Osteoblast (primary cell): ENCODE measurements at places on chromosomes 1 and 21.

DNA sequence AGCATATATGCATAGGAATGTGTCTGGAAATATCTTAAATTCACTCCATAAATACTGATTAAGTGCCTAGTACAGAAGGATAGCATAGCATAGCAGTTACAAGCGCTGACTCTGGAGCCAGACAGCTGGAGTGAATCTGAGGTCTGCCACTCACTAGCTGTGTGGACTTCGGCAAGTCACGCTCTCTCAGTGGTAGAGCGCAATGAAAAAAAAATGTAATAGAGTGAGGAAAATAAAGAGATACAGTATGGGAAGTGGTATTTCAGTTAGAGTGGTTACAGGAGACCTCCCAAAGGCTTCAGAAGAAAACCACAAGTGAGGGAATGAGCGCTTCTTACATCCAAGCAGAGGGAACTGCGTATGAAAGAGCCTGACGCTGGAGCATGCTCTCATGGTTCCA, 338.9 kb upstream of the PRMT6 start:
- no peak for DNase-seq

GRCh38 chr1:206933333-206933945, 11.7 kb upstream of the FCMR start:
- no peak for DNase-seq

DNA sequence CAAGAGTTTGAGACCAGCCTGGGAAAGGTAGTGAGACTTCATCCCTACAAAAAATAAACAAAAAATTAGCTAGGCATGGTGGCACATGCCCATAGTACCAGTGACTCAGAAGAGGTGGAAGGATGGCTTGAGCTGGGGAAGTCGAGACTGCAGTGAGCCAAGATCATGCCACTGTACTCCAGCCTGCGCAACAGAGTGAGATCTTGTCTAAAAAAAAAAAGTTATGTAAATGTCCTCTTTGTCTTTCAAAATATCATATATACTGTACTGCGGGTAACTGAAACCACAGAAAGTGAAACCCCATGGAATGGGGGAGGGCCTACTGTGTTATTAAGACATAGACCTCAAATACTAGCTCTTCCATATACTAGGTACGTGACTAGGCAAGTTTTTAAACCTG, 20.8 kb downstream of the ACADM start:
- DNase-seq, result no peak

DNA sequence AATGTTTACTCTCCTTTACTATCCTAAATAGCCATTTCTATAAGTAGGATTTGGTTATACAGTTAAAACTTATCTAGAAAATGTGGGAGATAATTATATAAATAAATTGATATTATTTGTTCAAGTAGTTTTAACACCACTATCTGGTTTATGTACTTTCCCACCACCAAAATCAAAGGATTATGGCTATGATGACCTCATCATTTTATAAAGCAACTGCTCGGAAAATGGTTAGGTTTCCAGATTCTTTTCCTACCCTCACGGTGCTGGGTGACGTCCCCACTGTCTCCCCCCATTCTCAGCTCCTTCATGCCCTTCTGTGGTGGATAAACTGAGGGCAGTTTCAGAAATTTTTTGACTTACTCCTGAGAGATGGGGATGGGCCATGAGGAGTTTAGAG, 1011.8 kb upstream of the ADGRL4 start:
- DNase-seq, result no peak

GRCh38 chr1:72759486-72759885, 477.1 kb upstream of the NEGR1 start:
- no peak for DNase-seq

- DNase-seq, result peak; percentile 27
Observed at GRCh38 chr1:203133970-203134725, 6.6 kb downstream of the ADORA1 start.

DNA sequence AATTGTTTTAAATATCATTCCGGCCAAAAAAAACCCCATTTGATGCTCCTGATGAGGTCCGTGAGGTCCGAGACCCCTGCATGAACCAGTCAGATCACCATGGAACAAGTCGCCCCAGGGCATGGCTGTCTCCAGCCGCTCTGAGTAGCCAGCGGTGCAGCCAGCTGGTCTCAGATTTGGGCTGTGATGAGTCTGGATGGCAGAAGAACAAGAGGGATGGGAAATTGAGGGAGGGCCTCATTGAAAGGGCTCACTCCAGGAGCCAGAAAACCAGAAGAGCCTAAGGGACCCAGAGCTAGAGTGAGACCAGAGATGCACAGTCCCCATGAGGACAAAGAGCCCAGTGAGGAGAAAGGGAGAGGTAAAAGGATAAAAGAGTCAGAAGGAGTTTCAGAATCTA, 174.0 kb downstream of the TOMM20 start:
- no peak for DNase-seq

DNA sequence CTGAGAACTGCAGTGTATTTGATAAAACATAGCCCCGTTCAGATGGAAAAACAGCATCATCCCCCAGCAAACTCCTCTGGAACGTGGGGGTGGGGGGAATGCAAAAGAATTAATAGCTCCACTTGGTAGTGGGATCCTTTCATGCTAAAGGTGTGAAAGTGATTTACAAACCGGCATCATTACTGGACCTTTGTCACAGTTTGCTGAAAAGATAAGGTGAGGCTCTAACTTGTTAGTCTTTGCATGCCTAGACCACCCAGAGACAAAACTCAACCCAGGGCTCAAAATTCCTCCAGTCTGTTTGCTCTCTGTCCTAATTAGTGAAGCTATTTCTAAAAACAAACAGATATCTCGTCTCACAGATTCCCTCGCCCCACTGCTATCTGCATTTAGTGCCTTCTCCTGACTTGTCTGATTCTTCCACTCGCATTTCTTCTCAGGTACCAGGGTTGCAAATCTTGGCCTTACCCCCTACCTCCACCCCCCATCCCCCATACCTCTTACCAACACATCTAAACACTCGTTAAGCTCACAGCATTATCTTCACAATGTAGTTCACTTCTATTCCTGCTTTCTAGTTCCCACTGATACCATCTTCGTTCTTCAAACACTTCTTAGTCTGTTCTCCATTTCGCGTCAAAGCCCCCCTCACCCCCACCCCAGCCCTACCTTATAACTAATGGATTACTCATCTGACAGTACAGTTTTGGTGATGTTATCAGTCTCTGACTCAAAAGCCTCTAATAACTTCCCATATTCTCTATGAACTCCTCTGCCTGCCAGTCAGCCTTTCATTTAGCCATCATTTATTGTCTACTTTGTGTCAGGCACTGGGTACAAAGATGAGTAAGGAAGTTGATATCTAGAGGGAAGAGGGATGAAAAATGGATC, 11.8 kb downstream of the IER5 start:
- no peak for DNase-seq

GRCh38 chr1:170929835-170930554, 5.3 kb upstream of the MROH9 start:
- DNase-seq, result peak; percentile 83

- no peak for DNase-seq
Observed at GRCh38 chr1:32918179-32918578, 17.0 kb upstream of the TMEM54 start.

GRCh38 chr1:190129366-190129765, 348.3 kb downstream of the BRINP3 start:
- no peak for DNase-seq

GRCh38 chr1:193498088-193498655, 311.8 kb upstream of the B3GALT2 start:
- no peak for DNase-seq

DNA sequence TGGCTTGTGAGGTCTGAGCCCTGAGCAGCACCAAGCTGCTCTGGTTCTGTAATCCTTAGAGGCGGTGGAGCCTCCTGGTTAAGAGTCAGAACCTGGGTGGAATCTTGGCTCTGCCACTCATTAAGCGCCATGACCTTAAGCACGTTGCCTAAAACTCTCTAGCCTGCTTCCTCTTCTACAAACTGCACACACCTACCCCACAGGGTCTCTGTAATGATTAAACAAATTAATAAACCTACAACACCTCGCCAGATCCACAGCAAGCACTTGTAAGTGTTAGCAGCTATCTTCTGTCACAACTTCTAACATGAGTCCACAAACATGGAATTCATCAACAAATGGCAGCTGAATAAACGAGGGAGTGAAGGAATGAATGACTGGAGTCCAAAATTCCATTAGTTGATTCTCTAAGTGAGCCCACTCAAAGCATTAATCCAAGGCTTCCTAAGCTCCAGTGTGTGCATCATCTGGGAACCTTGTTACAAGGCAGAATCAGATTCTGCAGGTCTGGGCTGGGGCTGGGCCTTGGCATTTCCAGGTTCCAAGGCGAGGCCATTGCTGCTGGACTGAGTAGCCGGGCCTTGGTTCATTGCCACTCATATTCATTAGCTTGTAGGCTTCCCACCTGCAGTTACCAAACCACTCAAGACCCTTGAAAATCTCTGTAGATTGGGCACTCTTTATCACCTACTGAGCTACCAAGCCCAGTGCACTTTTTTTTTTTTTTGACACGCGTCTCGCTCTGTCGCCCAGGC, 168.6 kb downstream of the HIVEP3 start:
- no peak for DNase-seq

- no peak for DNase-seq
Observed at GRCh38 chr21:25564349-25564948, 42.8 kb downstream of the MRPL39 start.

DNA sequence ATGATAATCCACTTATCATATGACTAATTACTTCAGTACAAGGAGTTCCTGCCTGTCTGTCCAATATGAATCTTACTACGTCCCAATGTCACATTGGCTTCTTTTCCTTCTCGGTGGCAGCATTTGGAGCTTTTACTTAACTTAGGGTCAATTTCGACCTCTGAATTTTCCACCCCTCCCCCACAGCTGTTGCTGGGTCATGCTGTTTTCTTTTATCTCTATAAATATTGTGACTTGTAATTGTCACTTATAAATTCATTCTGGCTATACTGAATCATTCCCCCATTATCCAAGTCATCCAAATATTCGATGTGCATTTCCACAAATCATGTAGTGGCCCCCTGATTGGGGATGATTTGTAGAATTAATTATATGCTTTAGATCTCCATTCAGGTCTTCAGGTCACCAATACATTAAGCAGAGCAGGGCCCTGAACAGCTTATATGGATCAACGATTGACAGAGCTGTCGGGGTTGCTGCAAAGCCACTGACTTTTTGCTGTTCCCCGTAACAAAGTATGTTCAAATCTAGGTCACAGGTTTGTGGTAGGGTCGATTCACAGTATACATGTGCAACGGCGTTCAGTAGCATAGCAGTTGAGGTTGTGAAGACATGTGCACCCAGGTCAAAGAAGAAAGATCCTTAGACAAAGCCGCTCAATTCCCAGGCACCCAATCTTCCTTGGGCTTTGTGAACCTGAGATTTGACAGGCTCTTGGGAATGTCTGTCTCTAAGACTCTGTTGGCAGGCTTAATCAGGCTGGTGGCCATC, 18.3 kb upstream of the RNU1-4 start:
- DNase-seq, result peak; percentile 65

- DNase-seq, result no peak
Observed at GRCh38 chr1:37602750-37603694, 7.3 kb upstream of the GNL2 start.

GRCh38 chr1:85278853-85279314, 2.5 kb upstream of the BCL10 start:
- DNase-seq, result peak; percentile 96

DNA sequence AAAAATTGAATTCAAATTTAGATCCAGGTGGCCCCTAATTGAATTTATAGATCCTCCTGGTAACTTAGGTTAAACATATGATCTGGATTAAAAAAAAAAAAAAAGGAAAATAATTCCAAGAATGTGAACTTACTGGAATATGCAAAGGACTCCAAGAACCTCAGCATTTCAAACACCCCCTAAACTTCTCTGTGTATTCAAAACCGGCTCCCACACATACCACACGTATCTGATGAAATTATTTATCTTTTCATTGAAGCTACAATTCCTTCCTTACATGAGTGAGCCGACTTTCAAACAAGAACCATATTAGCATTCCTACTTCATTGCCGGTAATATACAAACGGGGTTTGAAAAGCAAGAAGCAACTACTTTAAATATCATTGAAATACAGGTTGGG, 61.4 kb upstream of the FMN2 start:
- no peak for DNase-seq

- peak; percentile 45 for DNase-seq
Observed at GRCh38 chr1:109243860-109244552, 5.3 kb upstream of the CELSR2 start.

GRCh38 chr21:41979751-41980369, 26.0 kb upstream of the C2CD2 start:
- DNase-seq, result no peak

- peak; percentile 99 for DNase-seq
Observed at GRCh38 chr1:12596007-12596821, 21.8 kb downstream of the DHRS3 start.

GRCh38 chr1:90973897-90974798, 47.7 kb downstream of the ZNF644 start:
- DNase-seq, result no peak

- no peak for DNase-seq
Observed at GRCh38 chr1:118788463-118788862, 199.7 kb downstream of the TBX15 start.

DNA sequence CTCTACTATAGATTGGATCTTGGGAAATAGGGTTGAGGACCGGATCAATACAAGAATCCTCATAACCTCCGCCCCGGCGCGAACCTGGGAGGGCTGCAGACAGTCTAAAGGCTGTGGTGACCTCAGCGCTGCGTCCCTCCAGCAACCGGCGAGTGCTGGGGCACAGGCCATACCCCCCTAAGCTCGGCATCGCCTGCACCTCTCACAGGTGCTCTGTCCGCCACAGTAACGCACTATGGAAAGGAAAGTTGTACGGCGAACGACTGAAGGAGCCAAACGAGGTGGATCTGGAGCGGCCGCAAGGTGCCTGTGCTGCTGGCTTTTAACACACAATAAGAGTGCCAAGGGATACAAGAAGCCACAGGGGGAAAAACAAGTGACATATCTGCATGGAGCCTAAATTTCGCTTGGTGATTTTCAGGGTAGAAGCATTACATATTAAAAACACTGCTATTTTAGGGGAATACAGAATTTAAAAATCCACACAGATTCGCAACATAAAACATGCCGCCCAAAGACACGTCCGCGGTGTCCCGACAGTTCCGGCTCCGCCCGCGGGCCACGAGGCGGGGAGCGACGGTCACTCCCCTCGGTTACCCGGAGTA, 1.4 kb upstream of the RBM15 start:
- DNase-seq, result no peak

DNA sequence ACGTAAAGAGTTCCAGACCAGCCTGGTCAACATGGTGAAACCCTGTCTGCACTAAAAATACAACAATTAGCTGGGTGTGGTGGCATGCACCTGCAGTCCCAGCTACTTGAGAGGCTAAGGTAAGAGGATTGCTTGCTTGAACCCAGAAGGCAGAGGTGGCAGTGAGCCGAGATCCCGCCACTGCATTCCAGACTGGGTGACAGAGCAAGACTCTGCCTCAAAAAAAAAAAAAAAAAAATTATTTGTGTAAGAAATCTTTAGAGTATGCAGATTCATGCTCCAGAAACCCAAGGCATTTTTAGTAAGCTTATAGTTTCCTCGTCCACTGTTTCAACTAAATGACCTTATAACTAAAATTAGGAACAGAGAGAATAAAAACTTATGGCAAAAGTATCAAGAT, 51.3 kb downstream of the ABL2 start:
- DNase-seq, result no peak

GRCh38 chr1:221723848-221724236, 18.0 kb downstream of the DUSP10 start:
- DNase-seq, result no peak

GRCh38 chr1:182087304-182087703, 25.8 kb upstream of the ZNF648 start:
- no peak for DNase-seq
